Right renal pelvis (tissue), 4 donors: ENCODE measurements at places on chromosomes 6 and 20. TPM values are rescaled to one million over a fixed set of nuclear protein-coding genes. Genes with fewer than 3 reads are reported as not detected.

Gene DEFB132
- polyA plus RNA-seq: 0.08 TPM

Gene BCKDHB
- 32.2 TPM for polyA plus RNA-seq

Gene ROMO1
- polyA plus RNA-seq: 68.0 TPM

Gene FOXS1
- polyA plus RNA-seq: 8.9 TPM

Gene SLC22A23
- polyA plus RNA-seq: 12.4 TPM

Gene ANGPT4
- 0.34 TPM for polyA plus RNA-seq

Gene CDK19
- polyA plus RNA-seq: 35.8 TPM

Gene DZANK1
- 7.2 TPM for polyA plus RNA-seq

Gene PSORS1C2
- polyA plus RNA-seq: not detected

Gene RAET1L
- not detected for polyA plus RNA-seq

Gene ADGB
- polyA plus RNA-seq: 0.46 TPM

Gene PPP1R14C
- 21.0 TPM for polyA plus RNA-seq

Gene HLA-DOA
- 4.8 TPM for polyA plus RNA-seq

Gene FRMD1
- 13.5 TPM for polyA plus RNA-seq

Gene SLC17A4
- polyA plus RNA-seq: 1.2 TPM

Gene C6orf163
- polyA plus RNA-seq: 3.2 TPM

Gene PCK1
- polyA plus RNA-seq: 23.0 TPM

Gene LY6G6C
- polyA plus RNA-seq: 0.43 TPM

Gene MGME1
- 46.2 TPM for polyA plus RNA-seq

Gene OOEP
- polyA plus RNA-seq: 0.31 TPM

Gene BTN1A1
- polyA plus RNA-seq: 0.31 TPM

Gene SNRPB
- polyA plus RNA-seq: 138 TPM

Gene AGER
- polyA plus RNA-seq: 21.4 TPM

Gene OVOL2
- polyA plus RNA-seq: 1.00 TPM

Gene FAM217A
- 1.3 TPM for polyA plus RNA-seq

Gene KCNK15
- not detected for polyA plus RNA-seq

Gene ABT1
- polyA plus RNA-seq: 16.4 TPM

Gene LY6G6F
- polyA plus RNA-seq: 0.93 TPM

Gene PTCHD4
- polyA plus RNA-seq: 2.6 TPM

Gene EYS
- 0.77 TPM for polyA plus RNA-seq

Gene GRM1
- 0.27 TPM for polyA plus RNA-seq

Gene C20orf144
- 0.12 TPM for polyA plus RNA-seq

Gene PDE10A
- 20.3 TPM for polyA plus RNA-seq

Gene VARS1
- 59.8 TPM for polyA plus RNA-seq

Gene CCN2
- 247 TPM for polyA plus RNA-seq

Gene MRPS18B
- 60.6 TPM for polyA plus RNA-seq

Gene FOXF2
- 0.19 TPM for polyA plus RNA-seq

Gene PKIB
- polyA plus RNA-seq: 2.6 TPM

Gene SUN5
- polyA plus RNA-seq: not detected

Gene CST1
- polyA plus RNA-seq: not detected

Gene KIAA0408
- 5.5 TPM for polyA plus RNA-seq

Gene ULBP2
- 0.91 TPM for polyA plus RNA-seq

Gene TASP1
- 14.3 TPM for polyA plus RNA-seq

Gene RPP21
- 31.7 TPM for polyA plus RNA-seq

Gene BANF2
- not detected for polyA plus RNA-seq
